ENCODE measurements at places on chromosomes 6 and 20.

- DNase-seq, result no peak
Observed at GRCh38 chr6:51928320-51928719, 159.1 kb downstream of the PKHD1 start.

- DNase-seq, result no peak
Observed at GRCh38 chr6:82249381-82250253, 2.1 kb upstream of the IBTK start.

DNA sequence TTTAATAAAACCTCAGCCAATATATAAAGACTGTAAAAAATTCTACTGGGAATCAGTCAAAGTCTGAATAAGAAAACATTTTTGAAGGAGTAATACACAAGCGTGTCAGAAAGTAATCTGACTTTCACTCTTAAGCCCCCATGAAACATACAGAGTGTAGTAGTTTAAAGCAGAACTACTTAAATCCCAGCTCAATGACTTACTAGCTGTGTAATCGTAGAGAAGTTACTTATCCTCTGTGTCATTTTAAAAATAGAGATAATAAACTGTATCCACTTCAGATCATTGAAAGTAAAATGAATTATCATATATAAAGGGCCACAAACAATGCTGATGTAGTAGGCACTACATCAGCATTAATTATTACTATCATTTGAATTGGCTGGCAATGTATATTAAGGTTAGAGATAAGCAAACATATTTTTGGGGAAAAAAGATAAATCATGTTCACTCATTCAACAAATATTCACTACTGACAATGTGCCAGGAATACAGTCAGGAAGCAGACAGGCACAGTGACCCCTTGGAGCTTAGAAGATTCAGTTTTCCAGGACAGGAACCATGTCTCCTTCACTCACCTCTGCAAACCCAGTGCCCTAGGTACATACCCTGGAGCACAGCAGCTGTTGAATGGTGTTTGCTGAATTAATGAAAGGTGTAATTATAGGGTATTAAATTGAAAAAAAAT, 14.4 kb downstream of the REPS1 start:
- no peak for DNase-seq

DNA sequence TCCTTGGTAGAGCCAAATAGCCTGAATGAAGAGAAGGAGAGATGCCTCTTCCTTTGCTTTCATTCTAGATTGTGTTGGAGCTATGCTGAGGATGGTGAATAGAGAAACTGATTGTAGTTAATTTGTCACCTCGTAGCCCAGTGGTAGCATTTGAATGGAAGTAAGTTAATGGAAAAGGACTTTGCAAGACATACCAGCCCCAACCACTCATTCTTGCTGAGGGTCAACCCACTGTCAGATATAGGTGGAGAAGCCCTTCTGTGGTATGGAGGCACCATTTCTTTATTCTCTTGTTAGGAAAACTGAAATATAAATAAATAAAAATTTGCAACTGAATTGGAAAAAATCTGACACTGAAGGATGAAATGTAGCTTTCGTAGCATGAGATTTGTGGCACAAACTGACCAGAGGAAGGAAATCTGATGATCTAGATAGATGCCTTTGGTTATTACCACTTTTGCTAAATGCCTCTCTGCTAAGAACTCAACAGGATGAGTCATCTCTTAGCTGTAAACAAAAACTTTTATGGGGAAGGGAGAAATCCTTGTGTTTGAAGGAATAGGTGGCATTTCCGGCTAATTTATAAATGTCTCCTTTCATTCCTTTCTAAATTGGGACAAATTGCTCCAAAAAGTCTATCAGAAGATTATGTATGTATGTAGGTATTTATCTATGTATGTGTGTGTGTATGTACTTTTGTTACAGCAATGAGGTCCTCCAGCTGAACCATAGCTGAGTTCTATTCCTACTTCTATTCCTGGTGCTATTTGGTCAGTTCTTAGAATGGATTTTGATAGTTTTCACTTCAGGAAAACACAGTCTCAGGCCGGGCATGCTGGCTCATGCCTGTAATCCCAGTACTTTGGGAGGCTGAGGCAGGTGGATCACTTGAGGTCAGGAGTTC, 76.5 kb upstream of the SUPT3H start:
- DNase-seq, result no peak

DNA sequence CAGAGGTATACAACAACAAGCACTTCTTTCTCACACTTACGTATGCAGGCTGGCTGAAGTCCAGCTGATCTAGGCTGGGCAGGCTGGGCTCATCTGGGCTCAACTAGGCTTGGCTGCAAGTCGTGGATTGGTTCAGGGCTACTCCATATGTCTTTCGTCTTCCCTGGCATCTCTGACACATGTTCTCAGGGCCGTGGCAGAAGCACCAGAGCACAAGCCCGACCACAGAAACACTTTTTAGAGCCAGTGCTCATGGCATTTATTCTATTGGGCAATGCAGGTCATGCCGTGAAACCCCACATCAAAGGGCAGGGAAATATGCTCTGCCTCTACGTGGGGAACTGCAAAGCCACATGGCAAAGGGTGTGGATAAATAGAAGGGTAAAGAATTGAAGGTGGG, 93.8 kb downstream of the RIN2 start:
- no peak for DNase-seq

- no peak for DNase-seq
Observed at GRCh38 chr6:20153194-20153593, 59.1 kb downstream of the MBOAT1 start.

- DNase-seq, result no peak
Observed at GRCh38 chr6:154361476-154361875, 4.9 kb upstream of the IPCEF1 start.

GRCh38 chr20:4230651-4231050, 215.3 kb upstream of the RNF24 start:
- no peak for DNase-seq

- DNase-seq, result no peak
Observed at GRCh38 chr6:110093981-110094380, 85.5 kb downstream of the WASF1 start.

DNA sequence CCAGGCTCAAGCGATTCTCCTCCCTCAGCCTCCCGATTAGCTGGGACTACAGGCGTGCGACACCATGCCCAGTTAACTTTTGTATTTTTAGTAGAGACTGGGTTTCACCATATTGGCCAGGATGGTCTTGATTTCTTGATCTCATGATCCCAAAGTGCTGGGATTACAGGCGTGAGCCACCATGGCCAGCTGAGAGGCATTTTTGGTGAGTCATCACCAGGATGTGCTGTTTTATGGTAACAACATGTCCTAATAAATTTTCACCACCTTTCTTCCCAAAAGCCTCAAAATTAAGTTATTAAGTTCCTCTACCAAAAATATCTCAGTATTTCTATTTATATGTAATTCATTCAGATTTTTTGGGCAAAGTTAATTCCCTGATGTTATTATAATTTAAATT, 53.5 kb downstream of the COL21A1 start:
- no peak for DNase-seq

DNA sequence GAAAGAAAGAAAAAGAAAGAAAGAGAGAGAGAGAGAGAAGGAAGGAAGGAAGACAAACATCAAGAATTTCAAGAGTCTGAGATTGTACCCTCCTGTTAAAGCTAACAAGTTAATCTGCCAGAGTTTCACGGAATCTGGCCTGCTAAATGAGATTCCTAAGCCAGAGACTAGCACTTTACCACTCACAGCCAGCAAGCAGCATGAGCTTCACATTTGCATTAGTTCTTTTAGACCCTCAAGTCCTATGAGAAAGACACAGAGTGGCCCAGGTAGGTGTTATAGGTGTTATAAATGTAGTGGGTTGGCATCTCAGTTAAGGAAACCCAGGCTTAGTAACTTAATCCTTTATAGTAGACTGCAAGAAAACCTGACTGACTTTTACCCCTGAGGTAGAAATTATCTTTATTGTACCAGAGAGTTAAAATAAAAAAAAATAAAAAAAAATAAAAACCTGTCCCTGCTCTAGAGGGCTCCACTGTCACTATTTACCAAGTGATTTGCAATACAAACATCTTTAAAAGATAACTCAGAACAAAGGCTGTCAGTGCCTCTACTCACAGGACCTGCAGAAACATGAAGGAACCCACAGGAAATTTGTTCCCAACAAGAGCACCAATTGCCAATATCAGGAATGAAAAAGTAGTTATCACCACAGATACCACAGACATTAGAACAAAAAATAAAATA, 9.7 kb upstream of the IBTK start:
- DNase-seq, result no peak

DNA sequence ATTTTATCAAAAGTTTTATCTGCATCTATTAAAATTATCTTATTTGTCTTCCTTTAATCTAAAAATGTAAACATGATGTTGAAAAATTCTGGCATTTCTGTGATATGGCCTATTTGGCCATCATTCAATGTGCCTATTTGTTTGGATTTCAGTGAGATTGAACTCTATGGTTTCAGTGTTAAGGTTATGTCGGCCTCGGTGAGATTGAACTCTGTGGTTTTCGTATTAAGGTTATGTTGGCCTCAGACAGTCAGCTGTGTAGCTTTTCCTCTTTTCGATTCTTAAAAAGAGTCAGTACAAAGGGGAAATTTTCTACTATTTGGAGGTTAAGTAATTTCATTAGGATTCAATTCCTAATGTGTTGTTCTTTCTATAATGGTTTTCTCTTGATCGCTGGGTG, 320.6 kb downstream of the PACRG start:
- DNase-seq, result no peak

- DNase-seq, result no peak
Observed at GRCh38 chr20:53379833-53380120, 213.9 kb downstream of the ZNF217 start.

GRCh38 chr20:32356622-32357374, 1.3 kb upstream of the ASXL1 start:
- DNase-seq, result no peak

DNA sequence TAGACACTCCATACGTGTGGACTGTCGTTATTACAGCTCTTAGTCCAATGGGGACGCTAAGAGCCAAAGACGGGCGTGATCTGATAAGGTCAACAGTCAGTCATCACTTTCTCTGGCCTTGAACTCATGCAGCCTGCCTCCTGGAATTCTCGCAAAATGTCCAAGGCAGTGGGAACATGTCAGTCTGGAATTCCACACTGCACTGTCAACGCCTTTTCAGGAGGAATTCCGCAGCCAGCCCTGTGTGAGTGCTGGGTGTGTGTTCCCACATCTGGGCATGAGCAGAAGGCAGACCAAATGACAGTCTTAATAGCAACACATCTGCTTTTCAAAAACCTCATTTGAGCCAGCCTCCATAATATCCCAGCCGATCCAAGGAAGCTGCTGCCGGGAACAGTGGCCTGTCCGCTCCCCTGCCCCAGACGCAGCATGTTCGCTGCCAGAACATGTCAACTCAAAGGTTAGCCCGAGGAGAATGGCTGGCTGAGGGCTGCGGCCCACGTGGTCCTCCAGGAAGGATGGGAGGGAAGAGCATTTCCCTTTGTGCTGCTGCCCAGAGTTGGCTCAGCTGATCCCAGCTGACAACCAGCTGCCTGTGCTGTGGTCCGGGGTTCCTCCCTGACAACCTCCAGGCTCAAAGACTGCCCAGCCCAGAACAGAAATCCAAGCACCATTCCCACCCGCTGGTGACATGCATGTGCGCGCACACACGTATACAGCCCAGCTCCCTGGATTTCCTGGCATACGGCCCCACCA, 103.1 kb downstream of the SULF2 start:
- DNase-seq, result no peak

- no peak for DNase-seq
Observed at GRCh38 chr6:97919631-97920030, 636.6 kb upstream of the MMS22L start.

DNA sequence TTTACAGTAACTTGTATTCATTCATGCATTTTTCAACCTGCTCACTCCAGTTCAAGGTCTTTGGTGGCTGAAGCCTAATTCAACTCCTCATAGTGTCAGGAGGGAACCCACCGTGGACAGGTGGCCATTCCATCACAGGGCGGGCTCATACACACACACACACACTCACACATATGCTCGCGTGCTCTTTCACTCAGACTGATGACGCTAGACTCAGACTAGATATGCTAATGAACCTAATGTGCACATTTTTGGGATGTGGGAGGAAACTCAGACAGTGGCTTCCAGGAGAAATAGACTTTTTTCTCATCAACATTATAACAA, 56.7 kb downstream of the TRIM27 start:
- DNase-seq, result no peak

DNA sequence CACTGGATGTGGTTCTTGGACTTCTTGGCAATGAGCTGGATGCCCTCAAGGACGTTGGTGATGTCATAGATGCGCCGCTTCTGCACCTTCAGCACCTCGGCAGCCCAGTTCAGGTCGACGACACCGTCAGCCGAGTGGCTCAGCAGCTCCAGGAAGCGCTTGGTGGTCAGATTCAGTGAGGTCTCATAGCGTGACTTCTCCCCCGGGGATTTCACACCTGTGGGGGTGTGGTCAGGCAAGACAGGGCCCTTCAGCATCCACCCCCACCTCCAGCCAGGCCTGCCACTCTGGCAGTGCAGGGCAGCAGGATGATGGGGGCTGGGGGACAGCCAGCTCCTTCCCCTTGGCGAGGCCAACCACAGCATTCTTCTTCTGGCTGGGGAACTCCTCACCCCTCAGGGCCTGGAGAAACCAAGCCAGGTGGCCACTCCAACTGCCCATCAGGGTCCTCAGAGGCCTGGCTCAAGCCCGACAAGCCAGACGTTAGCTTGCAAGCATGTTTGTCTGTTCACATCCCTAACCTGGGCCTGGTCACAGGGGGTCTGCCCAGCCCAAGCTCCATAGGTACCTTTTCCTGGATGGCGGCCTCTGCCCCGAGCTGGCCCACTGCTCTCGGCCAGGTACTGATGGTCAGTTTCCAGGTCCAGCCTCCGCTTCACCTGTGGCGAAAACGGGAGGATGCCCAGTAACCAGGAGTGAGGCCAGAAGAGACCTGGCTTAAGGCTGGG, 5.7 kb upstream of the NECAB3 start:
- DNase-seq, result no peak

DNA sequence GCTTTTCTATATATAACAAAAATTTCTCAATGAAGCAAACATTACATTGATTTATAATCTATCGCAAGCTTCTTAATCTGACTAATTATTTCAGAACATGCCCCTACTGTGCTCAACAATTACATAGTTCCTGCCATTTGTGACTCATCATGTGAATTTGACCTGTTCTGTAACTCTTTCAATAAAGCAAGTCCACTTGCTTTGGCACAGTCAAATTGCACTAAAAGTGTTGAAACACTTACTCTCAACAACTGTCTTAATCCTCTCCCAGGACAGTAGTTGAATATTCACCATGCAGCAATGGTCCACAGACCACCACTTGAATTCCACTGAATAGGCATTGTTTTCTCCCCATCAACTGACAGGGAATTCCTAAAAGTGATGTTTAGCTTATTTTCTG, 67.7 kb upstream of the SPTLC3 start:
- DNase-seq, result no peak

All from stimulated activated CD8-positive, alpha-beta memory T cell treated with anti-CD3 and anti-CD28 coated beads, Interleukin-2, amount 100 ng/mL, for 1 hour (primary cell).